Activated CD4-positive, alpha-beta T cell treated with anti-CD3 and anti-CD28 coated beads, Interleukin-2, amount 50 U/mL, for 24 hours (primary cell): ENCODE measurements at places on chromosomes 6 and 20.

GRCh38 chr6:116543149-116543548 is 2.3 kb downstream of the TRAPPC3L start:
- DNase-seq, result no peak

GRCh38 chr20:4025679-4026078 is 10.3 kb upstream of the RNF24 start:
- no peak for DNase-seq

DNA sequence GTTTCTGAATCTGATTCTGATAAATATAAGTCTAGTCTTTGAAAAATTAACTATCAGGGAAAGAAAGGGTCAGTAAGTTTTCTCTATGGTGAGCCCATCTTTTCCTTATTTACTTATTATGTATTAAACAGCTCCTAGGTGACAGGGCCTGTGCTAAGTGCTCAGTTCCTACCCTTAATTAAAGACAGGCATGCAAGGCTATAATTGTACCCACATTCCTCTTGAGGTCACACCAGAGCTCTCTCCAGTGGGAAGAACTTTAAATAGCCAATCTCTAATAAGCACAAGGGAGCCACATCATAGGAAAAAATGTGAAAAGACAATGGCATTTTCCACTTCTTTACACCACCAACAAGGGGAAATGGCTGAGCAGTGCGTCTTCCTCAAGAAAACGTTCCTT is 421.8 kb upstream of the SLC35B3 start:
- DNase-seq, result no peak

- DNase-seq, result no peak
These were observed 154.6 kb downstream of the KCNQ5 start for GRCh38 chr6:72776456-72776855.

DNA sequence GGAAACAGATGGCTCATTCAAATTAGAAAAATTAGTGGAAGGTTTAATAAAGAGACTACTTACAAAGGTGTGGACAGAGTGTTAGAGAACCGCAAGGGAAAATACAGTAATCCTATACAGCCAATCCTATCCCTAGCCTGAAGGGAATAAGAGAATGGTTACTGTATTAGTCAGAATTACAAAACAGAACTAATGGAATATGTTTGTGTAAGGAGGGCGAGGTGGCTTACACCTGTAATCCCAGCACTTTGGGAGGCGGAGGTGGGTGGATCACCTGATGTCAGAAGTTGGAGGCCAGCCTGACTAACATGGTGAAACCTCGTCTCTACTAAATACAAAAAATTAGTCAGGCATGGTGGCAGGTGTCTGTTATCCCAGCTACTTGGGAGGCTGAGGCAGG is 16.3 kb upstream of the TRPC4AP start:
- no peak for DNase-seq

- no peak for DNase-seq
These were observed 73.2 kb downstream of the INSM1 start for GRCh38 chr20:20440886-20441658.

DNA sequence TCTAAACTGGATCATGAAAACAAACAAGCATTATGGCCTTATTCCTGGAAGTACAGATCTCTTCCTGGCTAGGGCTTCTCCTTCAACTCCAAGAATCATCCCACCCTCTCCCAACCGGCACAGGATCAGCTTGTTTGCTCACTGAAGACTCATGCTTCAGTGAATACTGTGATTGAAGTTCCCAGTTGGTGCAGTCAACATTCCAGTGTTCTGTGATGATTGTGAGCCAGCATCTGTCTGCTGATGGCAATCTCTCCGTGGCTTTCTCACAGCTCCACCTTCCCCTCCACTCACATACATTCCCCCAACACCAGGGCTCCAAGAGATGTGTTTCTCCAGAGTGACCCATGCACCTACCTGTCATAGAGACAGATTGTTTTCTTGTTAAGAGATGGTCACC is 421.3 kb upstream of the BTBD3 start:
- no peak for DNase-seq

DNA sequence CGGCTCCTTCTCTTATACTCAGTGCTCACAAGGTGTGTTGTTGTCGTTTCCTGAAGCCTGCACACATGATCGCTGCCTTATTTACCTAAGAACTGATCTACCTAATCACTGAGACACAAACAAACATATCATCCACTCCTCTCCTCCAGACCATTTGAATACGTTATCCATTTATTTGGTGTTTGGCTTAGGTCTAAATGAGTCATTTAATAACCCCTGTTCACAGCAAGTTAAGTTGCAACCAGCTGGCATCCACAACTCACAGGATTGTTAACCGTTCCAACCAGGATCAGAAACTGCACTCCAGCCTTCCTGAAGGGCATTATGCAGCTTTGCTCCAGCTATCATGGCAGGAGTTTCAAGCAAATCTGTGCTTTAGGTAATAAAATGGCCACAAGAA is 511.1 kb upstream of the MAP3K7 start:
- DNase-seq, result no peak

GRCh38 chr6:131575834-131576478 is 2.9 kb downstream of the ARG1 start:
- DNase-seq, result no peak

DNA sequence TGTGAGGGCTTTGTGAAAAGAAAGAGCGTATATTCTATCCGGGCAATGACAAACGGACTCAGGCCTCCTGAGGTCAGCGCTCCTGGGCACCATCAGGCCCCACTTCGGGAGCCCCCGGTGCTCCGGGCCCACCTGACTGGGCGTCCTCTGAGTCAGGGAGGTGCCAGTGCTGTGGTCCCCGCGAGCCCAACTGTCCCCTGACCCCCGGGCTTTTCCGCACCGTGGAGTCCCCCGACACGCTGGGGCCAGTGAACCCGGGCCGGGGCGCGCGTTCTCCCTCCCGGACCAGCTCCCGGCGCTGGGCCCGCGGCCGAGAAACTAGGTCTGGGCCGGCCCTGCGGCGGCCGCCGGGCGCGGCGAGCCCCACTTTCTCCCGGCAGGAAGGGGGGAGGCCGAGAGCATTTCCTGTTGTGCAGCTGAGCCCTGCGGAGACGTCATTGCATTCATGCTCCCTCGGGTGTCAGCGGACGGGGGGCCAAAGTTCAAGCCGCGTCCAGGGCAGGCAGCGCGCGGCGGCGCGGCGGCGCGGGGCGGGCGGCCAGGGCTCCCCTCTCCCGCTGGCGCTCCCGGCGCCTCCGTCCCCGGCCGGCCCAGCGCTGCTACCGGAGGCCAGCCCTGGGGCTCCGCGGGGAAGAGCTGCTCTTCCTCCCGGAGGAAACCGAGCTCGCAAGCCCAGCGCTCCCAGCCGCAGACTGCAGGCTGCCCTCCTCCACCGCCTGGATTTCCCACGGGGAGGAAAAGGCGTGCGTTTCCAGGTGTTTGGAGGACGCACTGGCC is 18.3 kb downstream of the HIVEP2 start:
- no peak for DNase-seq

GRCh38 chr6:140907235-140907634 is 1225.5 kb upstream of the GJE1 start:
- no peak for DNase-seq

DNA sequence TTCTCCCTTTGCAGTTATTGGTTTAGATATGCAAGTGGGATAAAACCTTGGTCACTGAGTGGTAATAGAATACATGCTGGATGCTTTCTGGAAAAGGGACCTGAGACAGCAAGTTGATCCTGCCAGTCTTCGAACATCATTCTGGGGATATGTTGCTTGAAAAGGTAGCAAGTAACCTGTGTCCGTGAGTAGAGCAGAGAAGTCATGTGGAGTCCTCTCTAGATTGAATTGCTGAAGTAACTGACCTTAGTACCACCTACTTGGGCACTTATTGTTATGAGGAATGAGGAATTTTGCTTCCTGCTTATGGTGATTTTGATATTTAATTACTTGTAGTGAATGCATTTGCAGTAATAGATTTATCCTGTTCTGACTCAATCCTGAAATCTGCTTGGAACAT is 367.3 kb upstream of the IMPG1 start:
- DNase-seq, result no peak

DNA sequence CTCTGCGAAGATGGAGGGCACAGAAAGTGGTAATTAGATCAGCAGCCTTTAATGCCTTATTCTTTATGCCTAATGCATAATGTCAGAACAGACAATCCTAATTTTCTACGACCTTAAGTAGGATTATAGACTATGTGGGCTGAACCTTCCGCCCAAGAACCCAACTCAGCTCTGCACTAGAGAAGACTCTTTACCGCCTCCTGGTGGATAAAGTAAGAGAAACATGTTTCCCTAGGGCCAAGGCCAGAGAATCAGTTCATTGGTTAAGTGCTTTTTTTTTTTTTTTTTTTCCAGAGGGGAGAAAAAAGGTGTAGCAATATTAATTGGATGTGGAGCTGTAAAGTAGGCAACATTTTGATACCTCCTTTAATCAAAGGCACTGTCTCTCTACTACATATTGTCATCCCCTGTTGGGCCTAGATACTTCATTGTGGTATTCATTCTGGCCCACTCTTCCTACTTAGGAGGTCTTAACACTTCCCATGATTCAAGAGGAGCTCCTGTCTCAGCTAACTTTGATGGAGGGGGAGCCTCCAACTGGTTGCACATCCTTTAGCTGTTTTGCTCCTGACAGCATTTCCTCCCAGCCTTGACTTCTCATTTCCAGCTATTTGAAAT is 124.9 kb upstream of the NRN1 start:
- no peak for DNase-seq

- no peak for DNase-seq
These were observed 20.5 kb upstream of the SUPT3H start for GRCh38 chr6:45398075-45398813.

DNA sequence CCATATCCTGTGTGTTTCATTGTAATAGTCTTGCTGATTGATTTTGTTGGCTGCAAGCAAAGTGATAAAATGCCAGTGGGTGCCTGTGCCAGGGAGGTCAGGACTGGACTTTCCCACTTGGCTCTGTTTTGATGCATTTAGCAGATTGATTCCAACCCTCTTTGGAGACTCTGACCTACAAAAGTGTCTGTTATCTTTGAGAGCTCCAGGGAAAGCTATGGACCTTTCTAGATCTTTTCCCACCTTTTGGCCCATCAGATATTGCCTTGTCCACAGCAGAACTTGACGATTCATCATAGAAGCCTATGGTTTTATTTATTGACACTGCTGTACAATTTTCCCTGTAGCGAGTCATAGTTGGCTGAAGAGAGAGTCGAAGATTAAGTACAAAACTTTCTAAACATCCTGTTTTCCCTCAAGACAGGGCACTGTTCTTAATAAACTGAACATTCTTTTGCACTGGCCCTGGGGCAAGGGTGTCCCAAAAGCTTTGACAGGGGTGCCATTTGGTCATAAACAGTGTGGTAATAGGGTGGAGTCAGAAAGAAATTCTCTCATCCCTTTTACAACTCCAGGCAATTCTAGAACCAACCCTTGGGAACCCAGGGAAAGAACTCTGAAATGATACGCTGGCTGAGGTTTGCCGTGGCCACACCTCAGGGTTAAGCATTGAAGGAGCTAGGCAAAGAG is 53.7 kb downstream of the E2F3 start:
- DNase-seq, result no peak

DNA sequence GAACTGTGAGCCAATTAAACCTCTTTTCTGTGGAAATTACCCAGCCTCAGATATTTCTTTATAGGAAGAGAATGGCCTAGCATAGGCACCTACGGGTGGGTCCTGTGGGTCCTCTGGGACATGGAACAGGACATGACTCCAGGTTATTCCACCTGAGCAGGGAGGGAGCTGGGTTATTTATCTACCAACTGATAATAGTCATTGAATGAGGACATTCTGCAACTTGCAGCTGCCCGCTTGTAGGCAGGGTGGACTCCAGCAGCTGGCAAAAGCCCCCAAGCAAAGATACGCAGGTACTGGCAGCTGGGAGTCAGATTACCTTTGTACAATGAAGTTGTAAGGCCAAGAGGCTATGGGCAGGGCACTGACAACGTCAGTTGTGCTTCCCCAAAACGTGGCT is 1.4 kb upstream of the BANF2 start:
- no peak for DNase-seq

DNA sequence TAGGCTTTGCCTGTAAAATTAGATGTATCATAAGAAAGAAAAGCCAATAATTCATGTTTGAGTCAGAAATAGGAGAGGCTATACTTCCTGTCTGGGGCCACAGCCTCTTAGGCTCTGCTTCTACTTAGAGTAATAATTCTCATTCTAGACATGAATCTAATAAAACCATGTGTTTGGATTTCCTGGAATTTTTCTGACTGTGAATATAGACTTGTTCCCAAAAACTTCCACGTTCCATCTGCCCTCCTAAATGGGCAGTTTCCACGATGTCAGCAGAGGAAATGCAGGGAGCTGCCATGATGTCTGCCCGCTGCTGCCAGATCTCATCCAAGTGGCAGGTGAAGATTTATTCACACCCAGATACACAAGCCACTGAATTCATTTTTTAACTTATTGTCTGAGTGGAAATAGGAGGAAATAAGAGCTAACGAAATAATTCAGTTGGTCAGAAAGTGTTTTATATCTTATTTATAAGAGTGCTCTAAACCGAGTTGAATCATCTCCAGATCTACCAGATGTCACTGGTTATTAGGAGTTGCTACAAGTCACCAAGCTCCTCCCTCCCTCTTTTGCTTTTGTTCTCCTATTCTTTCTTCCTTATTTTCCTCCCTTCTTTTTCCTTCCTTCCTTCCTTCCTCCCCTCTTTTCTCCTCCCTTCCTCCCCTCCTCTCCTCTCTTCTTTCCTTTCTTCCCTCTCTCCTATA is 69.3 kb downstream of the ALDH8A1 start:
- DNase-seq, result no peak

GRCh38 chr20:20680991-20681508 is 31.4 kb downstream of the RALGAPA2 start:
- DNase-seq, result no peak

GRCh38 chr6:89295981-89296380 is 19.1 kb downstream of the GABRR2 start:
- no peak for DNase-seq
